ENCODE measurements at places on chromosomes 6 and 20.
A peak's percentile ranks its signal among the peaks of the same experiment; 100 is the strongest.

DNA sequence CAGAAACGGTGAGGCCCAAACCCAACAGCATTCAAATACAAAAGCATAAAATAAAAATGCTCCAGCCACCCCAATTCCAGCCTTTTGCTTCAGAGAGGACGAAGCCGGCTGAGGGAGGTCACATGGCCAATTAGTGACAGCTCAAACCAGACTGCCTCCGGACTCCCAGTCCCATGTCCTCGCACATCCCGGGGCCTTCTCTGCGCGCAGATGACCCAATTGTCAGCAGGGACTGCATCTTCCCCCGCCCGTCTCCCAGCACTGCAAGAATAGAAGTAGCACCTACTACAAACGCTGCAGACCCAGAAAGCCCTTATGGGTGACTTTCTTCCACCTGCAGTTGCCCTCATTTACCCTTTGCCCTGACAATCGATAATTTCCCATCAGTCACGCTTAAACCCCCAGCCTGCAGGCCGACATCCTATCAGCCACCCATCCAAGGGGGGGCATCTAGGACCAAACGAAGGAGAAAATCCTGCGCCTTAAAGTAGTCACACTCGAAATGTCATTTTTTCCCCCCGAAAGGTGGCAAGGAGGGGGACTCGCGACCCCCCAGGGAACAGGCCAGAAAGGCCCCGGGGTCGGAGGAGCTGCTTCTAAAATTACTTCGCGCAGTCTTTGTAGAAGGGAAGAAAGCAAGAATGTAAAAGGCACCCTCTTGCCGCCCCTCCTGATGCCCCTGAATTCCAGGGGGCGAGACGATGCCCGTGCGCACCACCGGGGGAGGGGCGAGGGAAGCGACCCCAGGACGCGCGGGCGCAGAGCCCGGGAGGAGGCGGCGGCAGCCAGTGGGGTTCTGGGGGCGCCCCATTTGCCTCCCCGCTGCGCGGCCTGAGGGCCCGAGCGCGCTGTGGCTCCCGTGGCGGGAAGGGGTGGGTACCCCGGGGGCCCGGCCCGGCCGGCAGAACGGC lies 792 bp downstream of the SLC23A2 start:
- DNase-seq: peak; percentile 30

DNA sequence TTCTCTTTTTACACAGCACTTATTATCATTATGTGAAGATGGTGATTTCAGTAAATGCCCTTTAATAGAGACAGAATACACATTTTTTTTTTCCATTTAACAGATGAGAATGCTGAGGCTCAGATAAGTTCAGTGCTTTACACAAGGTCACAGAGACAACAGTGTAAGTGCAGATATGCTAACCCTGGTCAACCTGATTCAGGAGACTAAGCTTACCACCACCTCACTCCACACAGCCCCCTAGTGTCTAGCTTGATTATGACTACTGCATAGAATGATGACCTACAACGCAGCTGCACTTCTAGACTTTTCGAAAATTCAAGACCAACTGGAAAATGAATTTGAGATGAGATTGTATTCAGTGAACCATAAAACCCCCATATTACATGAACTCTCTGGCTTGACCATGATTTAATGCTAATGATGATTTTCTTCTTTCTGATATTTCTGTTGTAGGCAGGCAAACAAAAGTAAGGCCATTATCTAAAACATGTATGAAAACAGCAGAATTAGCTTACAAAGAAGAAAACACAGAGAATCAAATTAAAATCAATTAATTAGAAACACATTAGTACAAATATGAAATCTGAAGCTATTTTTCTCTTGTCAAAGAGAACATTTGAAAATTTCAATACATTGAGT lies 212.1 kb upstream of the PHACTR1 start:
- DNase-seq: no peak

GRCh38 chr6:10421158-10421920 lies 6.5 kb upstream of the TFAP2A start:
- DNase-seq: no peak

DNA sequence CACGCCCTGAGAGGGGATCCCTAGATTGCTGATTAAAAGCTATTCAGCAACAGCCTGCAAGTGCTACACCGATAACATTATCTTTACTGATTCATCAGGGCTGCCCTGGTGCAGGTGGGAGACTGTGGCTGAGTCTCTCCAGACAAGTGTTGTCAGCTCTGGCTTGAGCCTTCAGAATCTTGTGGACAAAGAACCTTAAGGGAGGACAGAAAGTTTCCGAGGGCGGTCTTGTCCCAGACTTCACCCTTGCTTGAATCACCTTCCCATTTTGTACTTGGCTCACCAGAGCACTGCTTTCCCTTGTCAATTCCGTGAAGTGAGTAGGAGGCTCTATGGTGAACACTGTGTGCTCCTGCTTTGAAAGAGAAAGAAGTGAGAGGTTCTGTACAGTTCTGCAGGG lies 88.6 kb upstream of the PCSK2 start:
- no peak for DNase-seq

GRCh38 chr6:44897316-44897715 lies 430.8 kb upstream of the RUNX2 start:
- no peak for DNase-seq

- no peak for DNase-seq
These were observed 44.2 kb upstream of the ZMYND8 start for GRCh38 chr20:47400685-47401084.

DNA sequence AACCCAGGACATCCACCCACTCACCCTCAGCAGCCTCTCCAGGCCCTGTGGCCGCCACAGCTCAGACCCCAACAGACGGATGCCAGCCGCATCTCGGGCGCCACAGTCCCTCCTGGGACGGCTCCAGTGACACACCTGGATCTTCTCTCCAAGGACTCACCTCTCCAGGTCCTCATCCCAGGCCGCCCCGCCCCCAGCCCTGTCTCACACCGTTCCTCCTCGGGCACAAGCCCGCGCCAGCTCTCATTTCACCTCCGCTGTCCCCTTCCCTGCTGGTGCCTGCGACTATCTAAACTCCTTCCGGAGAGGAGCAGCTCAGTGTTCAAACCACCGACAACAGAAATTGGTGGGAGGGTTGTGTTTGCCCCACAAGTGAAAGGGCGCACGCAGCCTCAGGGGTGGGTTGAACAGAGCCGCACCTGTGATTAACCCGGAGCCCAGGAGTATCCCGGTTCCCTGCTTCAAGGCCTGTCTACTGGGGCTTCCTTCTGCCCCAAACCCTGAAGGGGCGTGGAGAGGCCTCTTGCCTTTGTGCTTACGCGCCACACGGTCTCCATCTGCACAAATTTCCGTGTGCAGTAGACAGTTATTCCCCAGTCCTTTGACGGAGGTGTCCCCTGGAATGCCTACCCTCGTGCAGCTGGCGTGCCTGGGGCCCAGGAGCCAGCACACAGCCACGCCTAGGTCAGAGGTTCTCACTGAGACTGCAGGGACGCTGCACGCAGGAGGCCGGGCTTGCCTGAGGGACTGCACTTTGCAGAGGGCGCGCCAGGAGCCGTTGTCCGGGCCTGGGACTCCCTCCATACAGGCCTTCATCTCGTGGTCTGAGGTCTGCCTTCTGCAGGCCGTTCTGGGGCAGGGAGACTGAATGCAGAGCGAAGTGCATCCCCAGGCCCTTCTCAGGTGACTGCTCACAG lies 232.7 kb downstream of the DLL1 start:
- DNase-seq: no peak

GRCh38 chr6:116027801-116028200 lies 32.9 kb downstream of the FRK start:
- peak; percentile 5 for DNase-seq

GRCh38 chr20:381581-382290 lies 1.2 kb downstream of the TRIB3 start:
- DNase-seq: peak; percentile 84

GRCh38 chr6:36963451-36964290 lies 9.1 kb downstream of the PI16 start:
- no peak for DNase-seq

DNA sequence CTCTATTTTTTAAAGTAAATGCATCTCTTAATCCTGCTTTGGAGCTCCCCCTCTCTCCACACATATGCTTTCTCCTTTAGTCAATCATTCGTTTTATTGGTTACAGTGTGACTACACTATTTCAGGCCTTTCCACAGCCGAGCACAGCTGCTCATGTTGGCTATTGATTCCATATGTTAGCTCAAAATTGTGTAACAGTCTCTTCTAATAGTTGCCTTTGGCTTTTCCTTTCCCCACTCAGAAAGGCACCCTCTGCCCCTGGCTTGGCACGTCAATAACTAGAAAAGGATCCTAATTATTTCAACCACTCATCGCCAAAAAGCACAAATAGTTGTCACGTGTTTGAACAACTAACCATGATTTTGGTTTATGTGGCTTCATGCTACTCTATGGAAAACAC lies 410.3 kb upstream of the SLC35B3 start:
- DNase-seq: no peak

DNA sequence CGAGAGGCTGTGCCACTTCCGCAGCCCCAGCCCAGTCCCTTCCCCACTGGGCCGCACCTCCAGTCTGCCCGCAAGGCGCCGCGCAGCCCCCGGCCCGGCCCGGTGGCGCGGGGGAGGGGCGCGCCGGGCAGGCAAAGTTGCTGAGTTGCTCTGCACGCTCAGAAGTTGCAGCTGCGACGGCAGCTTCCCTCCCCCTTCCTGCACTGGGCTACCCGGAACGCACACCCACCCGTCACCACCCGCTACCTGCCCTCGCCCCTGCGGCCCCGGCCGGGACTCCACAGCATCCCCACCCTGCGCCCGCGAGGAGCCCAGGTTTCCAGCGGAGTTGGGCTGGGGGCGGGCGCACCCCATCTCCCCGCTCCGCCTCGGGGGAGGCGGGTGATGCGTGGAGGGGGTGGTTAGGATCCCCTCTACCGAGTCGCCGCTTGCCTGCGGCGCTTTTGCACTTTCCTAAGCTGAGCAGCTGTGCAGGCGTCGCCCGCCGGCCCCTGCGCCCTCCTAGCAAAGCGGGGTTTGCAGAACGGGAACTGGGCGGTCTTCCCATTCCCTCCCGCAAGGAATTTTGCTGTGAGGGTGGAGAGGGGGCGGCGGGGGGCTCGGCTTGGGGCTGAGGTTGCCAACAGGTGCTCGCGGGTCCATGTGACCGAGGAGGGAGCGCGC lies 55.9 kb upstream of the RREB1 start:
- peak; percentile 55 for DNase-seq

DNA sequence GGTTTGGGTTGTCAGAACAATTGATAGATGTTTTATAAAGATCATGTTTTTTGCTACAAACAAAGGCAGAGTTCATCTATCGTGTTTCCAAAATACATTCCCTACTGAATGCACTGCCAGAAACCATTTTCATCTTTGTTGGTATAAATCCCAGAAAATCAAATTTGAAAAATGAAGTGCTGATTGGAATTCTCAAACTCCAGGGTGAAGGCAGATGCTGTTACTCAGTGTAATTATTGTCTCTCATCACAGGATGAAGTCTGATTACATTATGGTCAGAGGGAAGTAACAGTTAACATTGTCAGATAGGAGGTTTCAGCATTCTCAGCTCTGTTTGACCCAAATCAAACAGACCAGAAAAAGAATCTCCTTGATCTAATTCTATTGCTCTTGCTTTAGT lies 198.4 kb upstream of the KCNK16 start:
- no peak for DNase-seq

GRCh38 chr6:123333000-123333756 lies 303.6 kb downstream of the TRDN start:
- no peak for DNase-seq

GRCh38 chr20:45112754-45113153 lies 2.2 kb downstream of the WFDC5 start:
- no peak for DNase-seq

DNA sequence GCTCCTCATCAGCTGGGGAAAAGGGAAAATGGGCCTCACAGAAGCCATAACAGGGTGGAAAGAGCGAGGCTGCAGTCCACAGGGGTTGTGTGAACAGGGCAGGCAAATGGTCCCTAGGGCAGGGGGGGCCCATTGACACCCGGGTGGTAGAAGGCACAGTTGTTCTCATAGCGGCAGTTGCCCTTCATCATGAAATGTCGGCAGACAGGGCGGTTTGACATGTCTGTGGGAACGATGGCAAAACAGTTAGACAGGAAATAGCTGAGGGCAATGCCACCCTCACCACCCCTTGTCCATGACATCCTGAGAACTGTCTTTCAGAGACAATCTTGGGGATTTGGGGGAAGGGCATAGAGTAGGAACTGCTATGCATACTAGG lies 15.6 kb downstream of the PPP1R10 start:
- no peak for DNase-seq

GRCh38 chr6:79111549-79111948 lies 33.5 kb upstream of the PHIP start:
- DNase-seq: no peak

DNA sequence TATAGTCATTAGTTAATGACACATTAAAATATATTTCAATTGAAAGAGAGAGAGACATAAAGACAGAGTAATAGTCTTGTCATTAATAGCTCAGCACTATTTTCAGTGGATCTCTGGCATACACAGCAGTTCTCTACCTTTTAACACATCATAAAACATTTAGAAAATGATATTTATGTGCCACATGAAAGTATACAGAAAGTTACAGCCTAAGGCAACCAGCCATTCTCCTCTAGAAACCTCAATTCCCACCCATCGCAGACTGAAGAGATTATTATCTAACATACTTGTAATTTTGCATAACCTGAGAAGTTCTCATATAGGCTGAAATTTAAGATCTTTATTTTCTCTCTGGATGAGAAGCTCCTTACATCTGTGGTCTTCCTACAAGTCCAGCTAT lies 58.7 kb upstream of the FAM83B start:
- no peak for DNase-seq

- DNase-seq: no peak
These were observed 259.9 kb downstream of the DLL1 start for GRCh38 chr6:170030821-170031471.

- peak; percentile 14 for DNase-seq
These were observed 1.1 kb upstream of the CD109 start for GRCh38 chr6:73694711-73695411.

- no peak for DNase-seq
These were observed 10.3 kb upstream of the ZNF831 start for GRCh38 chr20:59153355-59153681.

DNA sequence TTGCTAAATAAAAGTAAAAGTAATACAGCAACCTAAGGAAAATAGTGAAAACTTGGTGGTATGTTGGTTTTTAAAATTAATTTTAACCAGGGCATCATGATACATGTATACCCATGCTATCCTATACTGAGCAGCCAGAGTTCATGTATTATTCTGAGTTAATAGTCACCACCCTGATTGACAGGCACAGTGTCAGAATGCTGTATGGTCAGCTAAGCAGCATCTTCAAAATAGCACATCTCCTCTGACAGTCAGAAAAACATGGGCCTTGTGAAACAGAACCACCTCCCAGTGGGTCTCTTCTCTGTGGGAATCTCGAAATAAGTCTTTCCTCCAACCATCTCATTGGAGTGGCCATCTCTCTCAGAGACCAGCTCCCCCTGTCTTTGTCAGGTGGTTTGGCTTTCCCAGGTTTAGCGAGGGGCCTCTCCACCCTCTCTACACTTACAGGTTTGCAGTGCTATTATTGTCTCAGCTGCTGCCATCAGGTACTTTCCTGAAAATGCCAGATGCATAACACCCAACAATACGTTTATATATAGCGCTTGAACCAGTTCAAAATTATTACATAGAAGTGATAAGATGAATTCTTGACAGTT lies 47.1 kb upstream of the RNF8 start:
- no peak for DNase-seq

- DNase-seq: no peak
These were observed 96.7 kb downstream of the SNX5 start for GRCh38 chr20:17871886-17872285.

All from activated T-cell treated with anti-CD3 and anti-CD28 coated beads, Interleukin-2, amount 50 U/mL, for 72 hours (primary cell).